KBM-7 (cell line): ENCODE measurements at places on chromosomes 3 and 15.

DNA sequence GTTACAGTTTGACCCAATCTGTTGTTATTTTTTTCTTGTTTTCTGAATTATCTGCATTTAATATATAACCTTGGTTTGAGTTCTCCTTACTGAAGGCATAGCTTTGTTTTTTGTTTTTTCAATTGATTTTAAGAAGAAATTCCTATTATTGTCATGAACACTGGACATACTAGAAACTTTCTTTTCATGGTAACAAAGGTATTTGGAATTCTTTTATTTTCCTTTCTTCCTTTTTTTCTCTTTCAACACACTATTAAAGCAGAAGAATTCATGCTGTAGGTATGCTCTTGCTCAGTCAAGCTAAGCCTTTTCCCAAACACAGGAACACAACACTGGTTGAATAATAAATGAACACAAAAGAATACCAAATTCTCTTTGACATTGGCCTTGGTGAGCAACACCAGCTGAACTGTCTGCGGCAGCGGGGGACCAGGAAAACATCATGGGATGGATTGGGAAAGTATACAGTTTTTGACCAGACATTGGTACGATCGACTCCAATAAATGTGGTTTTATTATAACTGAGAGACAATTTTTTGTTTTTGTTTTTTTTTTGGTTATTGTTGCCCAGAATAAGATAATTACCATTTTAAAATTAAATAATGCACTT is 23.1 kb downstream of the U2SURP start:
- no peak for DNase-seq

DNA sequence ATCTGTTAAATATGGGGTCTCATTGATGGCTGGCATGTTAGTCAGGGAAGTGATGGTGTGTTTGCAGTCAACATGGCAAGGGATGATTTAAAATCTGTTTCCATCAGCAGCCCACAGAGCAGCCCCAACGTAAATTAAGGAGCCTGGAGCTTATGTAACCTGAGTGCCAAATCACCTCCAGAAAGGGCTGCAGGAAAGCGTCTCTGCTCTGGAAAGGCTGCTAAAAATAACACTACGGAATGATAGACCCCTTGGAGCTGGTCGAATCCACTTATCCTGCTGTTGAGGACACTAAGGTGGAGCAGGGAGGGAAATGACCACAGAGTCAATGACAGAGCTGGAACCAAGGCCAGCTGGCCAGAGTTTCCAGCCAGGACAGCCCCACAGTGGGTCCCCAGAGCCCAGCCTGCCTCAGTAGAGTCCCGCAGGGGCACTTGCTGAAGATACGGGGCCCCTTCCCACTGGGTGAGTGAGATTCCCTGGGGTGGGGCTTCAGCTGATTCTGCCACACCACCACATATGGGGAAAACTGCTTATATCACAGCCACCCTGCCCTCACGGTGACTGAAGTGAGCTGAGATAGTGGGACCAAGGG is 63.5 kb downstream of the EPHB1 start:
- DNase-seq = no peak

DNA sequence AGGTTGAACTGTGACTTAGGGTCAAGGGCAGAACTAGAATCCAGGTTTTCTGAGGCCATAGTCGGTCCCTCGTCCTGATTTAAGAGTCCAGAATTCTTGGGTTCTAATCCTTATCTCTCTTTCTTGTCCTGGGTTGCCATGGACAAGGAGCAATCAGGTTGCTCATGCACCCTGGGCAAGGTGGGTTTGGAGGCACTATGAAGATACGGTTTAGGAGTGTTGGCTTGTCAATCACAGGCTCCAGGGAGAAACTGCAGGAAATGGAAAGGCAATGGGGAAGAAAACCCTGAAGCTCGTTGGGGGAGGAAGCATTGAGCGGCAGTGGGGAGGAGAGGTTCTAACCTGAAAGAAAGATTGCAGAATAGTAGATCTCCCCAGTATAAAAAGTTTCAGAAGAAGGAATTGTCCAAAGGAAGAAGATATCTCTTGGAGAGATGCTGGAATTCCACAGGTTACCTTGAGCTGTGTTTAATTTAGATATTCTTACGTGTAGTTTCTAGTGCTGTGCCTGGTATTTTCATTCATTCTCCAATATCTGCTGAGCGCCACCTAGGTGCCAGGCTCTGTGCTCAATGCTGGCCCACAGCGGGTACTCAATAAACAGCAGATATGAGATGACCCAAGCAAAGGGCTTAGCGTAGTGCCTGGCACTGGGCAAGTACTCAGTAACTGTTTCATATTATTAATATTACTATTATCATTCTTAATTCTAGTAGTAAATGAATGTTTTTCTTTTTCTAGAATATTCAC is 2.0 kb downstream of the ACAN start:
- DNase-seq = no peak

DNA sequence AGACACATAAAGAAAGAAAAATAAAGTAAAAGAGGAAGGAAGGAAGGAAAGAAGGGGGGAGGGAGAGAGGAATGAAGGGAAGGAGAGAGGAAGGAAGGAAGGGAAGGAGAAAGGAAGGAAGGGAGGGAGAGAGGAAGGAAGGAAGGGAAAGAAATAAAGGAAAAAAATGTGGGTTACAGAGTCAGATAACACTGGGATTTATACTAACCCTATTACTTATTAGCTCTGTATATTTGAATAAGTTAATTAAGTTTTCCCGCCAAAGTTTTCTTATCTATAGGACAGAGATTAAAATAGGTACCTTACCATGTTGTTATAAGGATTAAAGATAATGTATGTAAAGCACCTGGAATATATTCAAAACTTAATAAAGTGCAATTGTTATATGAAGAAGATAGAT is 439.3 kb upstream of the KCNMB2 start:
- no peak for DNase-seq

- no peak for DNase-seq
These were observed 7.9 kb downstream of the HTR3D start for GRCh38 chr3:184039414-184039813.

DNA sequence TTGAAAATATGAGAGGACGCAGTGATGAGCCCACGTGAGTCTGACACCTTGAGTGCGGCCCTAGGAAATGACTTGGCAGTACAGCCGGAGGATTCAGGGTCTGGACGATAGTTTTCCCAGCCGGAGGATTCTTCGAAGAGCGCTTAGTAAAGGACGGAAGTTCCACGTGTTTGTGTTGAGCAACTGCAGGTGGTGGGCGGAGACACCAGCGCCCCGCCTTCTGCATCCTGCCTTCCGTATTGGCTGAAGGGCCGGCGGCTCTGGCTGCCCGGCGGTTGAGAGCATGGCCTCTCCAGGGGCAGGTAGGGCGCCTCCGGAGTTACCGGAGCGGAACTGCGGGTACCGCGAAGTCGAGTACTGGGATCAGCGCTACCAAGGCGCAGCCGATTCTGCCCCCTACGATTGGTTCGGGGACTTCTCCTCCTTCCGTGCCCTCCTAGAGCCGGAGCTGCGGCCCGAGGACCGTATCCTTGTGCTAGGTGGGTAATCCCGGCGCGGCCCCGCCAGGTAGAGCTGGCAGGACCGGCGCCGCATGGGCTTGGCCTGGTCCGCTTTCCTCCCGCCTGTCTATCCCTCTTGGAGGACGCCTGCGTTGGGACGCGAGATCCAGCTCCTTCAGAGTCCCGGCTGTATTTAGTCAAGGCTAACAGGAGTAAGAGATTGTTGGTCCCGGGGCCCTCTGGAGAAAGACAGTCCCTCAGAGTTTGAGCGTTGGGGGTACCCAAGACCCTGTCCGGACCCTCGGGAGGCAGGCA is at the start of gene EEF1AKMT4:
TSS of gene EEF1AKMT4 (plus strand) at position 261 of the 755 bp plus-strand sequence. CDS start at position 284, 23 bp downstream.
- DNase-seq = peak; percentile 98

DNA sequence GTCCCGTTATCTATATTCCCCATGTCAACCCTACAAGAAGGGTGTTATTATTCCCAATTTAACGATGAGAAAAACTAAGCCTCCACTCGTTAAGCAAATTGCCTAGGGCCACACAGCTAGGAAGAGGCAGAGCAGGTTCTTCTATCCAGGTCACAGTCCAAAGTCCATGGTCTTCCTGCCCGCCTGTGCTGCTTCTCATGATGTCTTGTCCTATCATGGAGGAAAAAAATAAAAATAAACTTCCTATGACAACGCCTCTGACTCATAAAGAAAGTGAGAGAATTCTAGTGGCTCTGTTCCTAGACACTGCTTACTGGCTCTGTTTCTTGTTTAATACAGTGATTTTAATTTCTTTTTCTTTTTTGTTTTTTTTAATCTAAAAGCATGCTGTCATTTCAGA is 9.7 kb downstream of the COL8A1 start:
- DNase-seq = no peak

DNA sequence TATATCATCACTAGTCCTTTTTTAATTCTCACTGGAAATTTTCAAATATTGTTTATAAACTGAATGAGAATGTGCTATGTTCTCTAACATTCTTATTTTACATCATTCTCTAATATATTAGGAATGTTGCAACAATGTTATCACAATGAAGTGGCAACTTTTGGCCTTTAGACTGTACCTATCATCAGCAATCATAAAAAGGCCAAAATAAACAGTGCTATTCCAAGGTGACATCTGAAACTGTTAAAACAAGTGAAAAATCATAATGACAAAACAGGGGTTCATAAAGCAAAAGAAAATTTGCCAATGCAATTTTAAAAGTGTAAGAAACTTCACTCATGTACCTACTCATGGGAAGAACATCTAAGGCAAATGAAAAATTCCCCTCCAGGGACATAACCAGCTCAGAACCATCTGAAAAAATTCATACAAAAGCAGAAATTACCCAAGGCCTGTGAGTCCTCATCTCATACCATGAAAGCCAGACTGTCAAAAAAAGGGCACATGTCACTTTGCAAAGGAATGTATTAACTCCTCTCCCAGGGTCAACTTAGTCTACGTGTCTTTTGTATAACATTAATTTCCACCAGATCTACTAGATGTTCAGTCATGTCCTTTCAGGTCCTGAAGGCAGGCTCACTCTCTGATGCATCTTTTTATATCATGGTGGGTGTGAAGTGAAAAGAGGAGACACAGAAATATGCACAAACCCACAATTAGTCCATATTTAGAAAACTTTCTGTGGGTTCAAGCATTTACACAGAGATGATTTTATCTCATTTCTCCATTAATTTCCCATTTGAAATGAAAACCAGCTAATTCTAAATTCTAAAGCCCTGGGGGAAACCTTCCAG is 211.9 kb downstream of the CBLB start:
- DNase-seq = no peak

GRCh38 chr15:45156744-45157455 is 27.1 kb downstream of the DUOX1 start:
- DNase-seq = no peak

- DNase-seq = no peak
These were observed 139.4 kb upstream of the PFN2 start for GRCh38 chr3:150110097-150110496.

DNA sequence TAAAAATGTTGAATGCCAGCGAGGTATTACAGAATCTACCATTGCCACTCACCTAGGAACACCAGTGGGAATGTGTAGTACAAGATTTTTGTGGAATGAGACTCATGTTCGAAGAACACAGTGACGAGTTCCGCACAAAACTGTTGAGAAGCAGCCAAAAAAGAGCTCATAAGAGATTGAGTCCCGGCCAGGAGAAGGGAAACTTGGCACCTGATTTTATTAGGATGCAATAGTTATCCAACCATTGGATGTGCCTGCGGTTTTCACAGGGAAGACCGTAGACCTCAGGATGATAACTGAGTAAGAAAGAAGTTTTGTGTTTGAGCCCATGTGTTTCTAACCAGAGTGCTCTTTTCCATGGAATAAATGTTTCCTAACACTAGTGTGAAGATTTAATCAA is 88.9 kb downstream of the PTPRG start:
- no peak for DNase-seq

DNA sequence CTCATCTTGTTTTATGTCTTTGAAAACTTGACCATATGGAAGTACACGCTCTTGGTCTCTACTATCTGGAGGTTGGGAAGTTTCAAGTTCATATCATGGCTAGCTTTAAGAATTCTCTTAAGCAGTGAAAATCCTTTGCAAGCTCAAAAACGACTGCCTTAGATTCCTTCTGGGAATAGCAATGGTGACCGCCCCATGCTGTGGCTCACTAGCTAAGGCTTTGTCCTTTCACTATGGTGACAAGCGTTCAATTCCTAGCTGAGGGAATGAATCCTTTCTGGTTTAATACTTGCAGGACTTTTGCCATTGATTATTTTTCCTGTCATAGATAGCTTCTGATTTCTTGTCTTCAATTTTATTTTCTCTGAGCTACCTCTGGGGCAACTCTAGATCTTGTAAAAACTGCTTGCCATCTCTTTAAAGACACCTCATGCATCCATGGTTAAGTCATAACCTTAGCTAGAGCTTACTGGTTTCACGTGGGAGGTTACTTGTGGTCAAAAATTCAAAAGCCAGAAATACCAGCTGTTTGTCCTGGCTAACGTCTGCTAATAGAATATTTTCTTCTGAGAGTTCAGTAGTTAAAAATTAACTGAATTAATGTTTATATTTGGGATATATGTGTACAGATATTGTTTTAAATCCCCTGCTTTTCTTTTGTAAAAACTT is 673.4 kb upstream of the CBLB start:
- DNase-seq = peak; percentile 6

GRCh38 chr3:127350172-127351050 is 62.6 kb upstream of the PRR20G start:
- no peak for DNase-seq
